ENCODE measurements at places on chromosomes 3 and 15. TPM values are rescaled to one million over a fixed set of nuclear protein-coding genes. Genes with fewer than 3 reads are reported as not detected.

RETNLB gene
- not detected for total RNA-seq

CHL1 gene
- not detected for total RNA-seq

DNA sequence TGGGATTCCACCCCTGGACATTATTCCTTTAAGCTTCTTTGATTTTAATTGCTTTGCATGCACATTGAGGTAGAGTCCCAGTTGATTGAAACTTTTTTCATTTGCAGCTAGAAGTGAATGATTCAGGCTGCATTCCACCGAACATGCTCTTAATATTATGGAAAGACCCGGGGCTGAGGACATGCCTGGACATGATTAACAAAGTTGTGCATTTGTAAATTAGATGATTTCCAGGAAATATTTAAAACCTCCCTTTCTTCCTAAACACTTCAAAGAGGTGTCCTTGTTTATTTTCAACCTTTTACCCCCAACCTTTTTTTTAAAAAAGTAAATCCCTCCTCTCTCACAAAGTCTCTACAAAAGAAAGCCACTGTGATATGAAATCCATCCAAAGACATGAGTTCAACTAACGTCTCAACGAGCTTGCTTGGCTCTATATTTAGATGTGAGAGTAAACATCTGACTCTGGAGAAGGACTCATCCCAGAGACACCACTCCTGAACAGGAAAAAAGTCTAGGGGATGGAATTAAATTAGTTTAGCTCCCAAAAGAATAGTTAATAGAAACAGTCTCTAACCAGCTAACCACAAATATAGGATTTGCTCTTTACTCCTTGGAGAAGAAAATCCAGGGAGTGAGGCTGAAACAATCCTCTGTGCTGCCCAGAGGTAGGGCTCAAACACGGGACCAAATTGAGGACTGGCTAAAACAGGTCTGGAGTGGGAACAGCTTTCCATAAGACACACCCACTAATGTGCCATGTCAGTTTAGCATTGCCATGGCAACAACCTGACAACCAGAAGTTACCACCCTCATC lies 83.1 kb downstream of the XXYLT1 start:
- peak; percentile 54 for DNase-seq

CRYBG3 gene
- total RNA-seq = 8.6 TPM

DNA sequence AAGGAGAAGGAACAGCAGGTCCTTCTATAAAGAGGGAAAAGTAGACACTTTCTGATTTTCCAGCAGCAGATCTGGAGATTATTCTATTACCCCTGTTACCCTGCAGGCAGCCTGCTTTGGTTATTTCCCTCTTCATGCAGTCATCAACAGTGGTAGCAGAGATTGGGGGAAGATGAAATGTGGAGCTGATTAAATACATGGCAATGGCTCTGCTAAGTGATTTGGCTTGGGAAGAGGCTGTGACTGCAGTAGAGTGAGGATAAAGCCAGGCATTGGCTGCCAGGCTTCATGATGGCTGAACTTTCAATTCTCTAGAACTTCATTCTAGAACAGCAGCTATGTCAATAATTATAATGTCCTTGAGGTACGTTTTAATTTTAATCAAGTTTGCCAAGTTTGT lies 29.1 kb downstream of the PTX3 start:
- DNase-seq = no peak

MYO5C gene
- total RNA-seq = 0.63 TPM

KBTBD13 gene
- total RNA-seq = not detected

DNA sequence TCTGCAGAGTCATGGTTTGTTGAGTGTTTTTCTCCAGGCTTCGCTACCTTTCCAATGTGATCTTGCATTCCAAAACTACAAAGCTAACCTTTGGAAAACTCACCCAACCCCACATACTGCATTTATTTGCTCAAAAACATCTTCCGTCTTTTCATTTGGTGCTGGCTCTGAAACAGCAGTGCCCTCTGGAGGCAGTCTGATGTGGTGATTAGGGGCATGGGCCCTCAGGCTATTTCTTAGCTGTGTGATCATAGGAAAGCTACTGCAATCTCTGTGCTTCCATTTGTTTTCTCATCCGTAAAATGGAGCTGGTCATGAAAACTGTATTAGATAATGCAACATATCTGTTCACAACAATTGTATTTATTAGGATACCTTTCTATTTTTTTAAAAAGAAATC lies 47.0 kb downstream of the MTHFS start:
- peak; percentile 60 for DNase-seq

DNA sequence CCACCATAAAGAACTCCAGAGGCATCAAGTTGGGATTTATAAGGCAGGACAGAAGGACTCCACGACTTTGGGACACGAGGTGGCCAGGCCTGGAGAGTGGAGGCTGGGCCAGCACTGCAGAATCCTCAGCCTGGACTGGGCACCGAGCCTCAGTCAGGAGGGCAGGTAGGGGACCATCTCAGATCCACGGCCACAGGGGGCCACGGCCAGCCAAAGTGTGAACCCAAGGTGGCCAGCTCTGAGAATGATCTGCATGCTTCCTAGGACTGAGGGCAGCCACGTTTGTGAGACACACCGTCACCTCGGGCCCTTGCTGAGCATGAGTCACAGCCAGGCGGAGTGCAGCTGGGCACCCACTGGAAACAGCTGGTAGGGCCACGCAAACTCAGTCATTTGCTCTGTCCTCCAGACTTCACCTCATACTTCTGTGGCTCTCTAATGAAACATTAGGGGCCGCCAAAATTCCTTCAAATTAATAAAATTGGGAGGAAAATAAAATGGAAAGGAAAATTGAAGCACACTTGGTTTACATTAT lies 65.8 kb downstream of the CTNNB1 start:
- no peak for DNase-seq

GOLGA8M gene
- not detected for total RNA-seq

DNA sequence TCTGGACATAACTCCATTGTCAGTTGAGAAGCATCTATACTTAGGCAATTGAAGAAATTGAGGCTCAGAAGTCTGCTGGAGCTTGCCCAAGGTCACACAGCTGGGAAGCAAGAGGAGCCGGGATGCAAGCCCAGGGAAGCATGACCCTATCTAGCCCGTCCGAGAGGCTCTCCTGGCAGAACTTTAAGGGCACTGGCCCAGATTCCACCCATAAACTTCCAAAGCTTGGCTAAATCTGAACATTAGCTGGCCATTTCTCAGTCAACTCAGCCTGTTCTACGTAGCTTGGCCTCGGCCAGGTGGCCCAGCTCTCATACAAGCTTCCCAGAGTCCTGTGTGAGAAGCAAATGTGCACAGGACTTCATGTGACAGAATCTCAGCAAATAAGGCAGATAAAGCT lies 75.8 kb downstream of the LRIG1 start:
- no peak for DNase-seq

GRCh38 chr3:31768479-31769125 lies 212.5 kb downstream of the OSBPL10 start:
- DNase-seq = peak; percentile 63

DNA sequence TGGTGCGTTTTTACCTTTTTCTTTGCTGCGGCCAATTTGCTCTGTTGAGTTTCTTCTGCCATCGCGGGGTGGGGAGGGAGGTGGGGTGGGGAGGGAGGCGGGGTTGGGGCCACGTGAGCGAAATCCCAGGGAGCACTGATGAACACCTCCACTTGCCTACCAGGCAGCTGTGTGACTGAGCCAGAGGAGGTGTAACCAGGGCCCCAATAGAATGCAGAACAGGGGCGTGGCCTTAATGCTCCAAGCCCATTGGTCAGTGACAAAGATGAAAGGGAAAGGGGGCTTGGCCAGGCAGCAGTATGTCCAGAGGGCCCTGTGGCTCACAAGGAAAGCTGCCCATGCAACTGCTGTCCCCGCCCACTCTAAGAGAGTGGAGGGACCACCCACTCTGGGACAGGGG lies 21.4 kb upstream of the OR4F6 start:
- DNase-seq = peak; percentile 4

DNA sequence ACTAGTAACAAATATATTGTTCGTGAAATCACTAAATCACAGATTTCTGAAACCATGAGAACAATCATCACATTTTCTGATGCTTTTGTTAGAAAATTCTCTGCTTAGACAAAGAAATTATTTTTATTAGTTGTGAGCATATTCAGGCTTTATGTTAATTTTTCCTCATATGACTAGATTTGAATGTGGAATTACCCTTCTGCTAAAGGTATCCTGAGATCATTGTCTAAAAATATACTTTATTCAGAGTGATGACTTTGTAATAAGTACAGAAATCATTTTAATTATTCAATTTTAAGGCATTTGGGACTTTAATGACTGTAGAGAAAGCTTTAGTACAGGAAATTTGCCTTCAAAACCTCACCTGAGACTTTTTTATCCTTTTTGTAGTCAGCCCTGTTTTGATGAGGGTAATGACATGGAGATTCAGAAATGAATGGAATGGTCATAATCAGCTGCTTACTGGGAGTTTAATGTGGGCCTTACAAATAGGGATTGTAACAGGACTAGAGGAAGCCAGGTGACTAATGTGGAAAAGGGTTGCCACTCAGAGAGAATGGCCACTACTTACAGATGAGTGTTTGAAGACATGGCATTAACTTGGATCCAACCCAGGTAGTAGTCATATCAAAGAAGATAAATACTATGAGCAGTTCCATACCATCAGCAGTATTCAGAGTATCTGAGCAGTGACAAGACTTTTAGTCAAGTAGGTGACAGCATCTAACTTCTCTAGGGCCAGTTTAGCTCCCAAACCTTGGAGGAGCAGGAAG lies 148.3 kb downstream of the MBNL1 start:
- no peak for DNase-seq

PP2D1 gene
- not detected for total RNA-seq

C3orf85 gene
- total RNA-seq = not detected

- DNase-seq = no peak
Measured at GRCh38 chr3:12367346-12367745, 78.5 kb downstream of the PPARG start.

ADGRG7 gene
- 2.7 TPM for total RNA-seq

ROBO2 gene
- 17.5 TPM for total RNA-seq

GPR171 gene
- total RNA-seq = not detected

CHCHD4 gene
- 33.5 TPM for total RNA-seq

GHSR gene
- total RNA-seq = not detected

ANKRD34C gene
- not detected for total RNA-seq

SLC27A2 gene
- 0.79 TPM for total RNA-seq

DNA sequence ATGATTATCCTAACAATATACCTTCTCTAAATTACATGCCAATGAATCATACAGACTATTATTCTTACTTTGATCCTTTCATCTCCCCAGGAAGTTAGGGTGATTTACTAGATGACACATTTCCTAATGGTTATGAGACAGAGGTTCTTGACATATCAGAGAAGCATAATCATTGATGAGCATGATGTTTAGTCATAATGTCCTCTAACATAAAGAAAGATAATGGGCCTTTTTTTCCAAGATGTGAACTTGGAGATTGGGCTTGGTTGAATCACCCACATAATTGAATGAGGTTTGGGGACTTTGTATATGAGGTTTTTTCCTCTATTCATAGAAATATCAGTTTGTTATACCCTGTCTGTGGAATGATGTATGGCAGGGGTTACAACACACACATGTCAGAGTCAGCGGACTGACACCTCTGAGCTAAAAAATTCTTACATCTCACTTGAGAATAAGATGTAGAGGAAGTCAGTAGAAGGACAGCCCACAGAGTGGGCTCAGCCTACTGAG lies 69.7 kb upstream of the DCBLD2 start:
- peak; percentile 81 for DNase-seq

CEMIP gene
- total RNA-seq = not detected

DNA sequence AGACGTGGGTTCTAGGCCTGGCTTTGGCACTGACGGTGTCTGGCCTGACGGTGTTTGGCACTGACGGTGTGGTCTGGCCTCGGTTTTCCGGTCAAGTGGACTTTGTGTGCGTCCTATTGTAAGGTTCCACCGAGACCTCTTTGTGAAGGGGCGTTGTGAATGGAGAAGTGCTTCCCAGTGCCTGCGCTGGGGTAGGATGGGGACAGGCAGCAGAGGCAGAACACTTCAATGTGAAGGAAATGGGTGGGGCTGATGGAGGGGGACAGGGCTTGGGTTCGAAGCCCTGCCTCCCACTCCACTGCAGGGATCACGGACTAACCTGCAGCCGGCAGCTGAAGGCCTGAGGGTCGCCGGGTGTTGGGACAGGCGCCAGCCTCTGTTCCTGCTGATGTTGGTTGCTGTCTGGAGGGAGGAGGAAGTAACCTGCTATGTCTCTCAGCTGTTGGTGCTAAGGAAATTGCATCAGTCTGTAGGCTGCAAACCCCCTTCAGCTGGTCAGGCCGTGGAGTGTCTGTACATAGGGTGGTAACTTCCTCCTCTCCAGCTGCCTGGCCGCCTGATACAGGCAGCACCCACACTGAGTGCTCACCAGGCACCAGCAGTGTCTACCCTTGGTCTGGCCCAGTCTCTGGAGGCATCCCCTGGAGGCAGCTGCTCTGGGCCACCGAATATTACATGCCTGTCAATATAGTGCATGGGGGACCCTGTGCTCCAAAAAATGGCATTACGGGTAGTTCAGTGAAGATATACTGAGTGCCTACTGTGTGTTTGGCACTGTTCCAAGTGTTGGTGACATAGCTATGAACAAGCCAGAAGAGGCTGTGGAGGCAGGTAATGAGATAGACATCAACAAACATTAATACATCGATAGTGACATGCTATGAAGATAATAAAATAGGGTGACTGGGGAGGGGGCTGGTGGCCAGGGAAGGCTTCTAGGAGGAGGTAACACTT lies 1.1 kb downstream of the TM6SF1 start:
- peak; percentile 58 for DNase-seq

DNA sequence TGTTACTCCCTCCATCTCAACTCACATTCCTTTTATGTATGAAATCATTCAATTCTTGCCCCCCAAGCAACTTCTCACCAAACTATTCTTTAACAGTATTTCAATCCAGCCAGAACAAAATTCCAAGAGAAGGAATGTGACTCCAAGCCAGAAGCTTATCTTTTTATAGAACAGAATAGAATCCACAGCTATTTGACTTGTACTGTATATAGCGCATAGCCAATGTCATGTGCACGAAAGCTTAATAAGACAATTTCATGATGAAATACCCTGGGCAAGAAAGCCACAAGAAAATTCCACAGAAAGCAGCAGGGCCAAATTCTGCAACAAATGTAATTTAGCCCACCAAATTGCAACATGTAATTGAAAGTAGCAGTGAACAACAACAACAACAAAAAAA lies 127.6 kb upstream of the UBE2E2 start:
- DNase-seq = no peak

GRCh38 chr15:84987949-84988624 lies 6.4 kb downstream of the PDE8A start:
- DNase-seq = no peak

- DNase-seq = no peak
Measured at GRCh38 chr15:55248895-55249294, 40.7 kb downstream of the RAB27A start.
